ENCODE measurements at places on chromosomes 7 and 10.

- DNase-seq, result peak; percentile 12
Observed at GRCh38 chr10:77603534-77603927, 34.1 kb downstream of the KCNMA1 start.

DNA sequence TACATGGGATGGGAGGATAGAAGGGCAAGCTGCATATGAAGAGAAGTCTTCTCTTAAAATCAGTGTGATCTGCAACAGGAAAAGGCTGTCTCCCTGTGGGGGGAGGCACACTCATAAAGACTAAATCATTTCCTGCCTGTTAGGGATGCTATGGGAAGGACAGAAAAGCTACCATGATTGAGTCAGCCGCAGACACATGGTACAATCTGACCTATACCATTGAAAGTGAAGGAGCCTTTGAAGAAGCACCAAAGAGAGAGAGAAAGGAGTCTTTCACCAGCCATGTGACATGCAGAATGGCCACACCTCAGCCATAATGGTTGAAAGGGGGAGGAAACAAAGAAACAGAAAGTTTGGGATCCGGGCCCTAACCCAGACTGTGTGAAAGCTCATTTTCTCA lies 29.1 kb downstream of the NUDCD3 start:
- peak; percentile 57 for DNase-seq

DNA sequence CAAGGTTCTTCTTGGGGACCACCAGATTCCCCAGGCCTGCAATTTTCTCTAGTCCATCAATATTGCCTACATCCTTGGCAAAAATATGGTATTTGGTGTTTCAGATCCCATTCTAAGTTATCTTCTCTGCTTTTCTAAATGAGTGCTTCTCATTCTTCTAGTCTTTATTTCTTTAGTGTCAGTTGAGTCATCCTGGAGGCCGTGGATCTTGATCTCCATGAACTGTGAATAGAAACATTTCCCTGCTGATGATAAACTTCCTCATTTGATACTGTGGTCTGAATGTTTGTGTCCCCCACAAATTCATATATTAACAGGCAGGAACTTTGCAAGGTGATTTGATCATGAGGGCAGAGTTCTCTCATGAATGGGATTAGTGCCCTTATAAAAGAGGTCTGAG lies 779.3 kb downstream of the INHBA start:
- DNase-seq, result no peak

GRCh38 chr7:104938741-104939390 lies 75.1 kb upstream of the KMT2E start:
- DNase-seq, result no peak

DNA sequence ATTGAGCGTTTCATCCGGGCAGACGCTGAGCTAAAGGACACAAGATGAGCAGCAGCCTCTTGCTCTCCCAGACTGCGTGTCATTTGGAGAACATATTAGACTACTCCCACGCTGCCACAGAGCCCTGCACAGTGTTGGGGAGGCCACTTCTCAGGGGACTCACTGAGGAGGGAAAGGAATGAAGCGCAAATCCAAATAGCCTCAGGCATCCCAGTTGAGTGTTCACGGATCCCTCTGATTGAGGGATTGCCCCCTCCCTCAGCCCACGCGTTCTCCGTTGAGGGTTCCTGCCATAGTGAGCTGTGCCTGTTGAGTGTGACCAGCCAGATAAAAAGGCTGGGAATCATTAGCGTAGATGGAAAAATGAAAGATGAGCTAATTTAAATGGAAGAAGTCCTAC lies 563.4 kb downstream of the ACTR3B start:
- DNase-seq, result no peak

DNA sequence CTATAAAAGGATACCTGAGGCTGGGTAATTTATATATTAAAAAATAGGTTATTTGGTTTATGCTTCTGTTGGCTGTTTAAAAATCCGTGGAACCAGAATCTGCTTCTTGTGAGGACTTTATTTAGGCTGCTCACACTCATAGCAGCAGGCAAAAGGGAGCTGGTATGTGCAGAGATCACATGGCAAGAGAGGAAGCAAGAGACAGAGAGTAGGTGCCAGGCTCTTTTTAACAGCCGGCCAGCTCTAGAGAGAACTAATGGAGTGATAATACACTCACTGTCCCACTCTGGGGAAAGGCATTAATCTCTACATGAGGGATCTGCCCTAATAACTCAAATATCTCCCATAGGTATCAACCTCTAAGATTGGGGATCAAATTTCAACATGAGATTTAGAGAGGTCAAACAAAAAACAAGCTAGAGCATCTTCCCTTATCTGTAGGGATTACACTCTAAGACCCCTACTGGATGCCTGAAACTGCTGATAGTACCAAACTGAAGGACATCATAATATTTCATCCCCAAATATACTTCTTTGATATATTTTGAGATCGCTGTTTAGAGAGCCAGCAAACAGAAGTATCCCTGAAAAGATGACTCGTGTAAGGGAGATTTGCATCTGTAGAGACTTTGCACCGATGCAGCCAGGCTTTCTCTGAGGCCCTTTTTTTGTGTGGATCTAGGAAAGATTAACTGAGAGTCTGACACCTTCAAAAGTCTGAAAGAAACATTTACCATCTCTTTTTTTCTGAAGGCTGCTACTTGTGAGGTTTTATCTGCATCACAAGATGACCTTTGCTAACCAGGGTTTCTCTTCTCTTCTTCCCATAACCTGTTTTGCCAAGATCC lies 717.0 kb upstream of the MBL2 start:
- DNase-seq, result no peak

DNA sequence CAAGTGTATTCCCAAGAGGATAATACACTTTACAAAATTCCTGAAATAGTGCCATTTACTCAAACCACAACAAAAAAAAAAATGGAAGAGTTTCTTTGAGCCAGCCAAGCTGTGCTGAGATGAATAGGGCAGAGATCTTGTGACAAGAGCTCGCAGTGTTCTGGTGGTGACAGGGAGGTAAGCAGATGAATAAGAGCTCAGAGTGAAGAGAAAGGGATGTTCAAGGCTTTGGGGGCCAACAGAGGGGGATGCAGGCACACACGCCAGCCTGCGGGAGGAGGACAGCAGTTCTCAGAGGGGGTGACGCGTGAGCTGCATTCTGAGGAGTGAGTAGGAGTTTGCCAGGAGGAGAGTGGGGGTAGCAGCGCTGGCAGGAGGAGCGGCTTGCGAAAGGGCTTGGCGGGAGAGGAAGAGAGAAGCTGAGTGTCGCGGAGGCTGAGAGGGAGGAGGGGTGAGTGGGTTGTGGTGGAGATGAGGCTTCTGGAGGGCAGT lies 194.4 kb upstream of the IMMP2L start:
- peak; percentile 72 for DNase-seq

DNA sequence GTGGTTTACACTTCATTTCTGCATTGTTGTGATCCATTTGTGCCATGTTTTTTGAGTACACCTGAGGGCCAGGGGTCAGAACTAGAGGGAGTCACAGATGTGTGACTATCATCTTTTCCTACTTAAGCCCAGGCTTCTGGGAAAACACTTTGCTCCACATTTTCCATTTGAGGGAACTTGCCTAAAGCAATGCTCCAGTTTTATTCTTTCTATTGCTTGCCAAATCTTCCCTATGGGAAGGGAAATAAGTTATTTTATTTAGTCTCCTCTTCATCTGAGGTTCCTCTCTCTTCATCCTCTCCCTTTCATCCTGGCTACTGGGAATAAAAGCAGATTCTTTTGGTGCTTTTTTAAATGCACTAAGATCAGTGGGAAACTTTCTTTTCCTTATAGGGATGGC lies 179.9 kb upstream of the PRSS58 start:
- DNase-seq, result no peak

DNA sequence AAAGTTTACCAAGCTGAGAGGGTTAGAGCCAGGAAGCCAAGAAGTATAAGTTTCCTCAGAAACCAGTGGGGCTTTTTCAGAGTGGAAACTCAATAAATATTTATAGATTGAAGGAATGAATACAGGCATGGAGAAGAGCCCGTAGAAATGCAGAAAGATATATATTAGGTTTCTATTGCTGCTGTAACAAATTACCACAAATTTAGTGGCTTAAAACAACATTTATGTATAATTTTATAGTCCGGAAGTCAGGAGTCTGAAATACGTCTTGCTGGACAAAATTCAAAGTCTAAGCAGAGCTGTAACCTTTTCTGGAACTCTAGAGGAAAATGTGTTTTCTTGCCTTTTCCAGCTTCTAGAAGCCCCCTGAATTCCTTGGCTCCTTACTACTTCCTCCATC lies 107.3 kb upstream of the SEMA3D start:
- no peak for DNase-seq

- no peak for DNase-seq
Observed at GRCh38 chr7:91995391-91996105, 54.9 kb downstream of the AKAP9 start.

- DNase-seq, result no peak
Observed at GRCh38 chr10:127899766-127900387, 7.0 kb upstream of the PTPRE start.

Data from AG10803 (cell line).